CD4-positive, alpha-beta T cell treated with Interleukin-1 beta for 1 hour (primary cell): ENCODE measurements at places on chromosomes 3 and 15.

- DNase-seq, result no peak
Observed at GRCh38 chr3:38644662-38645053, 4.8 kb downstream of the SCN5A start.

GRCh38 chr3:184884359-184885017, 72.5 kb downstream of the VPS8 start:
- DNase-seq, result no peak

DNA sequence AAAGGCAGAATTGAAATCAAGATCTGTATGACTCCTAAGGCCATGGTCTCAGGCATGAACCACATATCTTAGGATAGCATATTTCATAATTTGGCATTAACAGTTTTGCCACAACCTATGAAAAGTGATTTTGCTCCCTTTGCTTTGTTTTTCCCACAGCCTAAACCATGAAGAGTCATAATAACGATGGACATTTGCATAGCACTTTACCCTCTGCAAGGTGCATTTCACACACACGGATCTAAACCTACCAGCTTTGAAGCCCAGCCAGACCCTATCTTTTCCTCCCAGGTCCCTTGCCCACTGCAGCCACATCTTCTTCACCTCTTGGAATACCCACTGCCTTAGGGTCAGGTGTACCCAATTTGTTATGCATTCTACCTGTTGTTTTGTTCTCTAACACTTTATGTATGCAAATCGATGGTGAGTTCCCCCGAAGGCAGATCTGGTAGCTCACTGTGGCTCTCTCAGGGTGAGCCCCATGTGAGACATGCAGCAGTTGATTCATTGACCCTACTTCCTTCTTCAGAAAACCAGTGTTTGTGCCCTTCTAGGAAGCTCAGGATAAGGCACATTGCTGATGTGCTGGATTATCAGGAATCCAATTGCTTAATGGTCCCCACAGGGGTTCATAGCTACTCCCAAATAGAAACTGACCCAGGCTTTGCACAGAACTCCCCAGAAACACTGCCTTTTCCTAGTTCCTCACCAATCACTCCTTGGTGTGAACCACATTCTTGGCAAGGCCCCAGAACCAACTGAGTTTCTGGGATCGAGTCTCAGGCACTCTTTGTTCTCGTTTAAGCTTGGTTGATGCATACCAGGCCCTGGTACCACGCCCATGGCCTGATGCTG, 8.7 kb downstream of the ARHGAP31 start:
- no peak for DNase-seq

DNA sequence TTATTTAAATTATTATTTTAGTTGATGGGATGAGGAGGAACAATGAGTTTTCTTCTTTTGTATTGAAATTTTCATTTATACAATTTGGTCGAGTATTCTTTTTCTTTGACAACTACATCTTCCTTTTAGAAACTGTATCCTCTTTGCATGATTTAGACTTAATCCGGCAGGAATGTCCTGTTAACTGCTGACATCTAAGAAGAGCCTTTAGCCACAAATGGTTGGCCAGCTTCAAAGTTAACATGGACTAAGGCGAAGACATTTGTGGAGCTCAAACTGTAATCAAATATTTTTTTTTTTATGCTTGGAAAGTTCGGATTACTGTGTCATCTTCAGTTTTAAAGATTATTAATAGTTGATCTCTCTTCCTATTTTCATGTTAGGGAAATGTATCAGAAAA, 43.2 kb downstream of the RIOX2 start:
- DNase-seq, result no peak

- DNase-seq, result no peak
Observed at GRCh38 chr15:88838667-88839066, 35.4 kb downstream of the ACAN start.

- no peak for DNase-seq
Observed at GRCh38 chr15:40072216-40072990, 33.4 kb upstream of the SRP14 start.

GRCh38 chr3:29679944-29680343, 399.1 kb downstream of the RBMS3 start:
- no peak for DNase-seq
